NCI-H2081 (cell line): ENCODE measurements at places on chromosomes 13 and 19.
A peak's percentile ranks its signal among the peaks of the same experiment; 100 is the strongest.

- DNase-seq = peak; percentile 20
Measured at GRCh38 chr19:17052439-17052838, 22.8 kb downstream of the HAUS8 start.

DNA sequence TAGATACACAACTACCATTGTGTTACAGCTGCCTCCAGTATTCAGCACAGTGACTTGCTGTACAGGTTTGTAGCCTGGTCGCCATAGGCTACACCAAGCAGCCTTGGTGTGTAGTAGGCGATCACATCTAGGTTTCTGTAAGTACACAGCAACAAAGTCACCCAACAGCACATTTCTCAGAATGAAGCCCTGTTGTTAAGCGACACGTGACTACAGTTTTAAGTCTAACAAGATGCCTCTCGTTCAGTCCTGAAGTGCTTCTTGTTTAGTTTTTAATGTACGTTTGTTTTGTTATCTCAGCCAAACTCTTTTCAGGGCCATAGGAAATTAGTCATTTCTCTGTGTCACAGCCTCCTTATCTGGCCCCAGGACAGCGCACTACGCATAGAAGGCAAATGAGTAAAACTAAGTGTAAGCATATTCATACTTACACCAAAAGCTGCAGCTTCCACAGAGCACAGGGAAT lies 50.0 kb upstream of the GPR183 start:
- no peak for DNase-seq

DNA sequence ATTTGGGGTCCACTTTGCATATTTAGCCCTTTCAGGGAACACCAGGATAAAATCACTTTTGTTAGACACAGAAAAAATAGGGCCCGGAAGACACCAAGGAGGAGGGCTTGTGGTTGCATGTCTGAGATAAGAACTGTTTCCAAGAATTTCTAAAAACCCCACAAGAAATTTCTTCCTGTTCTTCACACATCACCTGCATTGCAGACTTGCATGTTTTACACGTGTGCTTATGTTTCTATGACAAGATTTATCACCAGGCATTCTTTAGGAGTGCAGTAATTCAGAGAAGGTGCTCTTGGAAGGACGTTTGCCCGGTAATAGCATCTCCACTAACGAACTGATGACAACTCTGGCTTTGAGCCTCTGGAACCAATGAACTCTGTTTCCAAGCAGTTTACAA lies 7.1 kb upstream of the ACTL9 start:
- no peak for DNase-seq

DNA sequence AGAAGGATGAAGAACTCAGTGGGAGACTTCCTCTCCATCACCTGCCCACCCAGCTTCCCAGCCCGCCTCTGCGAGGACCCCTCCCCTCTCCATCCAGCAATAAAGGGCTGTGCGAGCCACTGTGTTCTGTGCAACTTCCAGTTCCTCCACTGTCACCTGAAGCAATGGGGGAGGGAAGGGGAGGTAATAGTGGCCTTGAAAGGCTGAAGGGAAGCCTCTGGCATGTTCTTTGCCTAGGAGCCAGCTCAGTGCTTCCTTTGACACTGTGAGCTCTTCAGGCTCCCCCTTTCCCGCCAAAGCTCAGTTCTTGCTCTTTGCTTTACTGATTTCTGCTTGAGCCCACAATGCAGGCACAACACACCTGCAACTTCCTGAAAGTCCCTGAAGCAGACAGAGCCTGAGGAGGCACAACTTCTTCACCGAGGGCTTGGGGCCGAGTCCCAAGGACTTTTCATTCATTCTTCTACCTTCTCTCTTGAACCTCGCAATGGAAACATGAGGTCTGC lies 73.2 kb upstream of the DOCK9 start:
- no peak for DNase-seq

DNA sequence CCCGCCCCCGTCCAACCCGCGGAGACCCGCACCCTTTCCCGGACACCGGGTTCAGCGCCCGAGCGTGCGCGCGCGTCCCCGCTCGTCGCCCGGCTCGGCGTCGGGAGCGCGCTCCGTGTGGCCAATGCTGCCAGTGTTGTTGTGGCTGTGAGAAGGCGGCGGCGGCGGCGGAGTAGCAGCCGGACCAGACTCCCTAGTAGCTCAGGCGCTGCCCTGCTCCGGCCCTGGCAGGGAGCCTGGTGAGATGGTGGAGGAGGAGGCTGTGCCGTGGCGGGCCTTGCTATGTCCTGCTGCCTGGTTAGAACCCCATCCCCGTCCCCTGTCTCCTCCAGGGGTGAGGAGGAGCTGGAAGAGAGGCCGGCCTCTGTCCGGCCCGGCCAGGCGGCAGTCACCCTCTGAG lies 553.2 kb downstream of the TUBA3C start:
- DNase-seq = no peak

DNA sequence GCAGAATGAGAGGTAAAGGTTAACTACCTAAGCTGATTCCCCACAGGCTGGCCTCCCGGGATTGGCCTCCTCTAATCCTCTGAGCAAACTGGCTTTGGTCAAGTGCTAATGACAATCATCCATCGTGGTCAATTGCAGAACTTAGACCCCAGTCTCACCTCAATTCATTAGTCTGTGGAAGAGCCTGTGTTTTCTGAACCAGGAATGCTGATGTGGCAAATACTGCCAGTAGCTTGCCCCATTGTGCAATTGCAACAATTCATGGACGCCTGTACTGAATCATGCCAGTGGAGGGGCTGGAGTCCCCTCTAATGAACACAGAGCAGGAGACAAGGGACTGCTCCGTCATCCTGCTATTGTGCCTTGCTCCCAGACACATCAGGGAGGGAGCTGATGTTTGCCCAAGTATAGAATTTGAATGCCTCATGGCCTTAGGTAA lies 1256.5 kb downstream of the EFNB2 start:
- no peak for DNase-seq
